ENCODE measurements at places on chromosomes 16 and 17. TPM values are rescaled to one million over a fixed set of nuclear protein-coding genes. Genes with fewer than 3 reads are reported as not detected.

DNA sequence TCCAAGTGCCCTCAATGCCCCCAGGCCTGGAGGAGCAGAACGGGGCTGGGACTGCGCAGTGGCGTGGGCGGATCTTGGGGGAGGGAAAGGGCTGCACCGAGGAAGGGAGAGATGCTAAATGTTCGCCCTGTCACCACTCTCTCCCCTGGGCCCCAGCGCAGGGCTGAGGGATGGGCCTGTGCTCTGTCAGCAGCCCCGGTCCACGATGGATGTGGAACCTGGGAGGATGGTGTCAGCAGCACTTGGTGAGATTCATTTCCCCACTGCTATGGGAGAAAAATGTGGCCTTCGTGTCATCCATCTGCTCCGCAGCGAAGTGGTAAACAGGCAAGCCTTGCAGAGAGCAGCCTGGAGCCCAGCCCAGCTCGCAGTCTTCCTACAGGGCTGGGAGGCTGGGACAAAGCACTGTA is 72.0 kb downstream of the TMEM132E start:
- DNase-seq = no peak

Gene DNAJA3
- 47.0 TPM for polyA plus RNA-seq

- no peak for DNase-seq
Measured at GRCh38 chr17:19311421-19312215, 50.9 kb downstream of the B9D1 start.

Gene SPNS2
- polyA plus RNA-seq = 40.9 TPM

DNA sequence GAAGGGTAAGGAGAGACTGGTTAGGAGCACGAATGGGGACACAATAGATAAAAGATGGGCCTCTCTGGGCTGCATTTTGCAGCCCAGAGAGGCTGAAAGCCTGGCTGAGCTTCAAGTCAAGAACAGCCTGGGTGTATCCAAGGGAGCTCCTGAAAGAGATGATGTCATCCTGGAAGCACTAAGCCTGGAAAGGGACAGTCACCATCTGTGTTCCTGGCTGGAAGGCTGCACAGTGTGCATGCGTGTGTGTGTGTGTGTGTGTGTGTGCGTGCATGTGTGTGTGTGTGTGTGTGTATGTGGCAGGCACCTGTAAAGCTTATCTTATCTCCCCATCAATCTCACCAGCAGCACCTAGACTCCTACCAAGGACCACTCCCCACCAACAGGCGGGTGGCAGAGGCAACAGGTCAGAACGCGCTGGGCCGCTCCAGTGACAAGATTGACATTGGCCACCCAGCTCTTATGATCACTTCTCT is 44.1 kb downstream of the COG7 start:
- DNase-seq = no peak

Gene ATP1B2
- 21.0 TPM for polyA plus RNA-seq

Gene C1QL1
- 3.2 TPM for polyA plus RNA-seq

- DNase-seq = no peak
Measured at GRCh38 chr16:66924527-66925321, 611 bp downstream of the RRAD start.

DNA sequence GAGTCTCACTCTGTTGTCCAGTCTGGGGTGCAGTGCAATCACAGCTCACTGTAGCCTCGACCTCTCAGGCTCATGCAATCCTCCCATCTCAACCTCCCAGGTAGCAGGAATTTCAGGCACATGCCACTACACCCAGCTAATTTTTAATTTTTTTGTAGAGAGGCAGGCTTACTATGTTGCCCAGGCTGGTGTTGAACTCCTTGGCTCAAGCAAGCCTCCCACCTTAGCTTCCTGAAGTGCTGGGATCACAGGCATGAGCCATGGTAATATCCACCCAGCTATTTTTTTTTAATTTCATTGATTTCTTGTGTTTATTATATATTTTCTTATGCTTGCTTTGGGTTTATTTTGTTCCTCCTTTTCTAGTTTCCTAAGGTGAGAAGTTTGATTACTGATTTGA is 33.9 kb upstream of the NACA2 start:
- DNase-seq = no peak

DNA sequence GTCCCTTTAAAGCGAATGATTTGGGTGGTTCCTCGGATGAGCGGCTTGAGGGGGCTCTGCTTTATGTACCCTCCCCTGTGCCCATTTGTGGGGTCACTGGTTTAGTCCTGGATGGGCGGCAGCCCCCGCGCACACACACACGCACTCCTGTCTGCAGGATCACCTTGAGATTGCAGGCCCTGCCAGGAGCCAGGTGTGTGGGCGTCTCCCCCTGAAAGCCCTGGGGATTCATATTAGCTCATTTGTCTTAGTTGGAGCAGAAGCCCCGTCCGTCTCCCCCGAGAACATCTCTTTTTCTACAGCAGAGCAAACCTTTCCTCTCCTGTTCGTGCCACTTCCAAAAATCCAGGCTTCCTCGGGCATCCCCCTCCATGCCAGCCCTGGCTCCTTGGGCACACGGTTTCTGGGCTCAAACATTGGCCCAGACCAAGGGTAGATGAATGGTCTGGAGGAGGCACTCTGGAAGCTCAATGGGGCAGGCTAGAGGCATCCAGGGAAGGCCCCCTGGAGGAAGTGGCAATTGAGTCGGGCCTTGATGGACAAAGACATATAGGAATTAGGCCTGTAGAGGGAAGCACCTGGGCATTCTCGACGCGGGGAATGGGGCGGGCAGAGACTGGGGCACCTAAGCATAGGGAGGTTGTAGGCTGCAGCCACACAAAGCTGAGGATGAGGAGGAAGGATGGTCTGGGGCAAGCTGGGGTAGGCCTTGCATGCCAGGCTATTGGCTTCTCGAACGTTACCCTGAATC is 218.5 kb upstream of the GSE1 start:
- DNase-seq = no peak

DNA sequence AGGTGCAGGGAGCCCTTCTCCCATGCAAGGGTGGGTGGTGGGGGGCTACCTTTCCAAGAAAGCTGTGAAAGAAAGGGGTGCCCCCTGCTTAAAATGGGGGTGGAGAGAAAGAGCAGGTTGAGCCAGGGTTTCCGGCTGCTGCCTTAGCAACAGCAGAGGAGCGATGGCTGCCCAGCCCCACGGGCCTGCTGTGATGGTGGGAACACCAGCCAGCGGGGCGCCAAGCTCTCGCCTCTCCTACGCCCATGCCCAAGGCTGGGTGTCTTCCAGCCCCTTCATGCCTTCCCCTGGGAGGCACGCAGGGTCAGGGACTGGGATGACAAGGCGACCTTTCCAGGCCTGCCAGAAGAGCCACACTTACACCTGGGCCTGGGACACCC is 3.0 kb downstream of the FMNL1 start:
- no peak for DNase-seq

DNA sequence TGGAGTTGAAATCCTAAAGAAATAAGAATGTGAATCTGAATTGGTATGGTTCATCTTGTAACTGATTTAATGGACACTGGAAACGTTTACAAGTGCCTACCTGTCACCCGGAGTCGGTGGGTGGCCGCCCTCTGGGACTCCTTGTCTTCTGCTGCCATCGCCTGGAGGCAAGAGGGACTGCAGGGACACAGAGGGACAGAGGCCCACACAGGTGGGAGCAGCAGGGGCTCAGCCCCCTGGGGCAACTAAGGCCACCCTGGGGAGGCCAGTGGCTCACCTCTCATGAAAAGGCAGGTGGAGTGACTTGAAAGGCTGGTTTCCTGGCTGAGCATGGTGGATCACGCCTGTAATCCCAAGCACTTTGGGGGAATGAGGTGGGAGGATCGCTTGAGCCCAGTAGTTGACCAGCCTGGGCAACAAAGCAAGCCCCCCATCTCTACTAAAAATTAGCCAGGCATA is 23.2 kb downstream of the TMEM92 start:
- DNase-seq = no peak

Gene NUP85
- 74.8 TPM for polyA plus RNA-seq

GRCh38 chr16:13936596-13937081 is 16.7 kb downstream of the ERCC4 start:
- DNase-seq = no peak

DNA sequence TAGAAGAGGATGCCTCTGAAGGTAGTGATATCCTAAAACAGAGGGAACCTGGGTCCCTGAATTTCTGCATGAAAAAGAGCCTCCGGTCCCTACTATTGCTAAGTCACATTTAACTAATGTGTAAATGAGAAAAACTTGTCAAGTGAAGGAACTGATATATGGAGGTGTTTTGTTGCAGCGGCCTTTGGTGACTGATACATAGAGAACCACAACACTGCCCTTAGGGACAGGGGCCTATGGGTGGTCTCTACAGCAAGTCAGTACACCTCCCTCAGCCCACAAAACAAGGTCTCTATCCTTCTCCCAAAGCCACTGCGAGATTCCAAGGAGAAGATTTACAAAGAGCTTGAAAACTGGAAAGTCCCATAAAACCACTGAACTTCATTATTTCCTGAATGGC is 275.3 kb downstream of the SOX9 start:
- no peak for DNase-seq

- DNase-seq = no peak
Measured at GRCh38 chr17:31202968-31203367, 94.1 kb downstream of the OMG start.

Gene GPRC5C
- polyA plus RNA-seq = 134 TPM

DNA sequence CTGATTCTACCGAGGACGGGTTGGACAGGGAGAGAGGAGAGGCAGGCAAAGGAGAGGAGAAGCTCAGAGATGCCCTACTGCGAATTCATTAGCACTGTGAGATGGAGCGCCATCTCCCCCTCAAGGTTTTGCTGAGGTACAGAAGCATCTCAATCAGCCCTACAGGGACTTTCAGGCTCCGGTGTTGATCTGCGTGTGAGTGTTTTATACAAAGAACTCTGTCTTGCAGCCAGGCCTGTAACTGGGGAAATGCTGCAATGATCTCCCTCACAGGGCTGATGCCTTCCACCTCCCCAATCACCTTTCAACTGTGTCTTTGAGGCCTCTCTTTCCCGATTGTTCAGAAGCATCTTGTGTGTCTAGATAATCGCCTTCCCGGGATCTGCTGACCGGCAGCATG is 74.8 kb downstream of the IRX6 start:
- no peak for DNase-seq

Gene LAT
- 9.3 TPM for polyA plus RNA-seq

Gene CD300H
- not detected for polyA plus RNA-seq

Gene TEX14
- 0.70 TPM for polyA plus RNA-seq

DNA sequence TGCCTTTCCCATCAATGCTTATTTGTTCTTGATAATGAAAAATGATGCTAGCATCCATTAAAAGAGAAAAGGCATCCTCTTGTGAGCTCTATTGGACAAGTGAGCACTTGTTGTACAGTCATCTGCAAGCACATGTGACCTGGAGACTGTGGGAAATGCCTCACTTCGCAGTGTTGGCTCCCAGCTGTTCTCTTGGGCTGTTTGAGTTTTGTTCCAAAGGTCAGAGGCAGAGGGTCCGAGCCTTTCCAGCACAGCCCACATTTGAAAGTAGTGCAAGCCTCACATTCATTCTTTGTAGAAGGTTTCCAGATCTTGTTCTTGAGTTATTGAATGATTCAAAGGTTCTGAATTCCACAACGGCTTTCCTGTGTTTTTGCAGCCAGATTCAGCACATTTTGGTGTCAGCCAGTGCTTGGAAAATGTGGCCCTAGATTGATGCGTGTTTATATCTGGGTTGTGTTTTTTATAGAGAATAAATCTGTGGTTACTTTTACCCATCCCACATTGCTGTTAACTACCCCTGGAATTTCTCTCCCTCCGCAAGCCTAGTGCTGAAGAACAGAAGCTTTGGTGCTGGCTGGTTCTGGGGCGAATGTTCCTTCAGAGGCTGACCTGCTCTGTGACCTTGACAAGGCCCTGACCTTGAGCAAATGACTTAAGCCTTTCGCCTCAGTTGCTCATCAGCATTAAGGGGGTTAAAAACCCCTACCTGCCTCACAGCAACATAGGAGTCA is 49.8 kb downstream of the CDH1 start:
- peak; percentile 32 for DNase-seq

Gene MIEF2
- 12.2 TPM for polyA plus RNA-seq

Gene ADAD2
- polyA plus RNA-seq = not detected

GRCh38 chr17:44909681-44910144 is 5.6 kb downstream of the GFAP start:
- DNase-seq = no peak

Gene DPEP3
- polyA plus RNA-seq = not detected

- no peak for DNase-seq
Measured at GRCh38 chr17:30234296-30234695, 1.2 kb downstream of the SLC6A4 start.

Gene EPOP
- polyA plus RNA-seq = 1.8 TPM

DNA sequence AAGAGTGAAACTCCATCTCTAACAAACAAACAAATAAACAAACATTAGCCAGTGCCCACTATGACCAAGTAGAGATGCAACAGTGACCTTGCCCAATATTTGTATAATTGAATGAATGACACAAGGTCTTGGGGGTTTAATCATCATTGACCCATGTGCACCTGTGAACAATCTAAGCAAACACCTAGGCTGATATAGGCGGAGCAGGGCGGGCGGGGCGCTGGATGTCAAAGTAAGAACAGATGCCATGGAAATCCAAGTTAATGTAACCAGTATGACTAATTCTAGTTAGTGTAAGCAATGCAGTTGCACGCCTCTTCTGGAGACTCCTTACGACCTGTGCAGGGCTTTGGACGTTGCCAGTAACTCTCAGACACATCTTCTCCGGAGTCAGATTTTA is 17.6 kb downstream of the RCVRN start:
- no peak for DNase-seq

- DNase-seq = no peak
Measured at GRCh38 chr17:76883744-76884525, 15.7 kb downstream of the MGAT5B start.

Gene CPHXL
- not detected for polyA plus RNA-seq

Gene FGF11
- polyA plus RNA-seq = 5.6 TPM

GRCh38 chr17:11028349-11028748 is 190.5 kb upstream of the PIRT start:
- DNase-seq = no peak

DNA sequence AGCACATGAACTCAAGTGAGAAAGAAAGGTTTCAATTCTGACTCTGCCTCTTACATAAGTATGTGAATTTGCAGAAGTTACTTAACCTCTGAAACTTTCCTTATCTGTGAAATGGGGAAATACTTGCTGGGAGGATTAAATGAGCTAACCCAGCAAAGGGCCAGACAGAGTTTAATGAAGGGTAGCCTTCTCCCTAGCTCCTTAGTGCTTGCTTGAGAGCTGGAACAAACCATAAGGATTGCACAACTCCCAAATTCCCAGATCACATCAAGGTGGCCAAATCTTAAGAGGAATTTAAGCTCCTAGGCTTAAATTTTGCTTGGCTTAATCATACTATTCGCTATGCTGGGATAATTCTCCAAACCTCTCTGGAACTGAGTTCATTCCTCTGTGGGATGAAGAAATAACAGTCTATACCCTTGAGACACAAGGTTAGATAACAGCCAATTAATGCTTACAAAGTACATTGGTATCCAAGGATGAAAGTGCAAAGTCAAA is 11.8 kb upstream of the WSB1 start:
- no peak for DNase-seq

Measured in renal cortex interstitium (tissue), 15 donors.